A549 (cell line): ENCODE measurements at places on chromosomes 5 and 9.

GRCh38 chr5:133114166-133114932 lies 62.5 kb downstream of the HSPA4 start:
- no peak for DNase-seq

DNA sequence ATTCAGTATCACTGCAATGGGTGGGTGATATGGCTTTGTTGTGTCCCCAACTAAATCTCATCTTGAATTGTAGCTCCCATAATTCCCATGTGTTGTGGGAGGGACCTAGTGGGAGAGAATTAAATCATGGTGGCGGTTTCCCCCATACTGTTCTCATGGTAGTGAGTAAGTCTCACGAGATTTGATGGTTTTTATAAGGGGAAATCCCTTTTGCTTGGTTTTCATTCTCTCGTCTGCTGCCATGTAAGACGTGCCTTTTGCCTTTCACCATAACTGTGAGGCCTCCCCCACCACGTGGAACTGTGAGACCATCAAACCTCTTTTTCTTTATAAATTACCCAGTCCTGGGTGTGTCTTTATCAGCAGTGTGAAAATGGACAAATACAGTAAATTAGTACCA lies 9.5 kb upstream of the NANS start:
- DNase-seq: no peak

DNA sequence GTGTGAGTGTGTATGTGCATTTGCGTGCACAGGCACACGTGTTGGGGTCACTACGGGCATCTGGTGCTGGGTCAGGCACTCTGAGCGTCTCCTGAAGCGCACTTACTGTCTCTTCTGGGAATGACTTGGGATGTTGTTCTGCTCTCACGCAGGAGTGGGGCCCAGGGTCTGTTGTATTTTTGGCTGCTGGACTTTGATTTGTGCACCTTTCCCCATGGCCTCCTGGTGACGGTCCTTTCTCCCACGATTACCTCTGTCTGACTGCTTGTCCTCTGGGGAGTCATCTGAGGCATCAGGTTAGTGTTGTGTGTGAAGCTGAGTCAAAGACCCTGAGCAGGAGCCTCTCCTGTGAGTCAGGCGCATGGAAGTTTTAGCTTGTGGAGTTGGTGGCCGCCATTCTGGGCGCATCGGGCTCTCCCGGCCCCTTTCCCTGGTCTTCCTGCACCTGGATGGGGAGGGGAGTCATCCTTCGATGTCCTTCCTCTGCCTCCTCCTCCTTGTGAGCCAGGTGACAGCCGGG lies 62.1 kb downstream of the RXRA start:
- no peak for DNase-seq

DNA sequence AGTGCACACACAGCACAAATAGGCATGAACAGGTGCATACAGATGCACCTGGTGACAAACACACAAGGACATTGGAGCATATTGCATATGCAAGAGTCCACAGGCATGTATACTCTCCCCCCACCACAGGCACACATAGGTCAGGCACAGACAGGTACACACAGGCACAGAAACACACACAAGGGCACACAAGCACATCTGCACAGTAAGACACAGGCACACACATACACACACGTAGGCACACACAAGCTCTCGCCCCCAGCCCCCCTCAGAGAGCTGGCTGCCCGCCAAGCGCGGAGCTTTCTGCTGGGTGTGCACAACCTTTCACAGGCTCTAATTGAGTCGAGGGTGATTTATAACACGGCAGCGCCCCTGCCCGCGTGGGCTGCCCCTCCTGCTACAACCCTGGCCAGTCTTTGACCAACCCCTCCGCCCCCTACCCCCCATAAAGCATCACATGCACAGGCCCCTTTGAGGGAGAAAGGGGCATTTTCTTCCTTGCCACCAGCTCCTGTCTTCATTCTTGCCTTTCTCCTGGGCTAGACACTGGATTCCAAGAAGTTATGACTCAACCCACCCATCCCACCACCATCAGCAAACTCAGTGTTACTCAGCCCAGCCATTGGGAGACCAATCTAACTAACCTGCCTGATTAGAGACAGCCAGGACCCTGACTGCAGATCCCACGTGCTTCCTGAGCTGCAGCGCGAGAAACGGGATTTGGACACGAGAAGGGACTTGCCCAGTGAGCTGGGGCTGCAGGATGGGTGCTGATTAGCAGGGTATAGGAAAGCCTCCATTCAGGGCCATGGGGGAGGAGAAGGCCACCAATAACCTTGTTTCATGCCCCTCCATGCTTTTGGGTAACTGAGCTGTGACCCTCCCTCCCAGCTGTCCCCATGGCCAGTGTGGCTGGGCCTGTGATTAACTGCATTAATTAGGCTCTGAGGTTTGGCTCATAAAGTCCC lies 42.8 kb upstream of the PSD2 start:
- no peak for DNase-seq

- DNase-seq: no peak
These were observed 32.2 kb downstream of the ZNF131 start for GRCh38 chr5:43152946-43153345.

DNA sequence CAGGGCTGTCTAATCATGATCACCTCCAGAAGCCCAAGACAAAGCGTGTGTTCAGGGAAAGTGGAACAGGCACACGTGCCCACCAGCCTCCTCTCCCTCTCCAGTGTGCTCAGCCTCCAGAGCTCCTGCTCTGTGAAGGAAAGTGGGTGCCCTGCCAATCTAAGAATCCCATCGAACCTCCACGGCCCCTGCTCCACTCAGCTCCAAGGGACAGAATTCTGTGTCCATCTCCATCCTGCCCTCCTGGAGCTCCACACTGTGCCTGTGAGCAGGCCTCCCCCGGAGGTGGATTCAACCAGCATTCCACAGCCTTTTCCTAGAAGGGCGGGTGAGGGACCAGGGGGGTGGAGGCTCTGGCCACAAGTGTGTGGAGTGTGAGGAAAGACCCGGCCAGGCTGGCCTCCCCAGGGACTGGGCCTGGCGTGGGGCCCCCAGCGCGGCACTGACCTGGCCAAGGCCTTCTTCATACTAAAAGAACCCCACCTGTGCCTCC lies 6.0 kb downstream of the EEIG1 start:
- DNase-seq: no peak

DNA sequence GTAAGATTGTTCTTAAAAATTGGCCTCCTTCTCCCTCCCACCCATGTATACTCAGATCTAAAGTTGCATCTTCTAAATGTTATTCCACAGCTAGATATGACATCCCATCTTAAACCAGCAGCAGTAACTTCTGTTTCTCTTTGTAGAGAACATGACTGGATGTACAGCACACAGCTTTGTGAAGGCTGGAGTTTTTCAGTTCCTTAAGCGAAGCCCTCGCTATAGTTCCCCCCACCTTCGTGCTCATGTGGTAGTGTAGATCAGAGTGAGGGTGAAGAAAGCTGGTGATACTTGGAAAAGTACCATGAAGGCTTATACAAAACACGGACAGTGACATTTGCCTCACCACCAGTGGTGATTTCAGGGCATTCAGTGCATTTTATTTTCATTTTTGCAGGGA lies 137.5 kb downstream of the MAT2B start:
- no peak for DNase-seq

DNA sequence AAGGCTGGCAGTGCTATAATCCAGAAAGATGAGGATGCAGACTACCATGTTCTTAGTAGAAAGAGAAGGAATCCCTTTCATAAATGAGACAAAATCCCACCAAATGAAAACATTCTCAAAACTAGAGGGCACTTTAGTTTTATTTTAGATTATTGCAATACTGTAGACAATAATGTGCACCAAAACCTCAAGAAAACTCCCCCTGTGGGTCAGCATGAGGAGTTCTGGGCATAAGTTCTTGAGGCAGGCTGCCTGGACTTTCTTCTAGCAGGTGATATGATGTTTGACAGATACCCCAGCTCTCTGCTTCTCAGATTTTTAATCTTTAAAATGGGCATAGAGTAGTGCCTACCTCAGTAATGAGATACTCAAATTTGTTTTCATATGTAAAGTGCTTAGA lies 196.3 kb upstream of the CTNND2 start:
- no peak for DNase-seq

- DNase-seq: no peak
These were observed 673.9 kb upstream of the KLF4 start for GRCh38 chr9:108163321-108164005.

- peak; percentile 40 for DNase-seq
These were observed 81.3 kb downstream of the STK10 start for GRCh38 chr5:172106511-172107356.

GRCh38 chr5:13553896-13554295 lies 390.6 kb downstream of the DNAH5 start:
- DNase-seq: peak; percentile 3

- DNase-seq: no peak
These were observed 55.3 kb upstream of the TGFBR1 start for GRCh38 chr9:99049641-99050040.

DNA sequence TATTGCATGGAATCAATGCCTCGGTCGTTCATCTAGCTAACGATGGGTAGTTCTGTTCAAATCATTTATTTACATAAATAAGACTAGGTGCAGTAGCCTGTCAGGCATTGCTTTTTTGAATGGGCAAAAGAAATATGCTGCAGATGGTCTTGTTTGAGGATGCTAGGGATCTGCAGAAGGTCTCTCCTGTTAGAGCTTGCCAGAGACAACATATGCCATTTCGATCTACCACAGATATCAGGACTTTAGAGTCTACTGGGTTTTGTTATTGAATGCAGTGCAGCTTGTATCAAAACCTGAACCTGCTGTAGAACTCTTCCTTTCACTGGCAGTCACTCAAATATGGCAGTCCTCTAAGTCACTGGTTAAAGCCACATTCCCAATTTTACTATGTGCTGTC lies 381.1 kb upstream of the CDH10 start:
- DNase-seq: no peak

- DNase-seq: no peak
These were observed 258.7 kb downstream of the TRIM32 start for GRCh38 chr9:116945817-116946216.

DNA sequence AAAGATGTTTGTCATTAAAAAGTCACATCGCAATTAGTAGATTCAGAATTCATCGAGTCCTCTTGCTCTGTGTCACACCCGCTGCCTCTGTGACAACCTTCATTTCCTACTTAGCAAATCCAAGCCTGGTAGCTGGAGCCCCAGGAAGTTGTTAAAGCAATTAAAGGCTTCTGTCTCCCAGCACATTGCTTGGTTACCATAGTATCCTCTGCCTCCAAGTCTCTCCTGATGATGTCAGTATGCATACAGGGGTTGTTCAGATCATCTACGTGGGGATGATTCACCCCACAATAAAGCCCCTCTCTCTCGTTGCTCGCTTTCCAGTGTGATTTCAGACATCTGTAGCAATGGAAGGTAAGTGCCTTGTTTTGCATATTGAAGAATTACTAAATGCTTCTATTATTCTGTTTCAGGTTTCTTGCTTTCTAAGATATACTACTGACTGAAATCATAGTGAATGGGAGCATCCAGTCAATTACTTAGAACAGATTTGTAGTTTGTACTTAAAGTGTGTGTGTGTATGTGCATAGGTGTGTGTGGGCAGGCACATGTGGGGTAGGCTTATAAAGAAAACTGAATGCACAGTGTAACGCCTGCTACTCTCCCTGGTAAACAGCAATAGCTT lies 52.9 kb downstream of the PAM start:
- DNase-seq: peak; percentile 4

DNA sequence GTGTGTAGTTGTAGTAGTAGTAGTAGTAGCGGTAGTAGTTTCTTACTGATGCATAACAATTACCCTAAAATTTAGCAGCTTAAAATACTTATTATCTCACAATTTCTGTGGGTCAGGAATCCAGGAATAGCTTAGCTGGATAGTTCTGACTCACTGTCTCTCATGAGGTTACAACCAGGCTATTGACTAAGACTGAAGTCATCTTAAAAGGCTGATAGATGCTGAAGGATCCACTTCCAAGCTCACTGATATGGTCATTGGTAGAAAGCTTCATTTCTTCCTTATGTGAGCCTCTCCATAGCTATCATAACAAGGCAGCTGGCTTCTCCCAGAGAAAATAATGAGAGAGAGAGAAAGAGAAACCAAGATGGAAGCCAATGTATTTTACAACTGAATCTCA lies 147.5 kb upstream of the FBXL17 start:
- DNase-seq: no peak

GRCh38 chr5:171771856-171772255 lies 13.8 kb upstream of the SMIM23 start:
- no peak for DNase-seq

DNA sequence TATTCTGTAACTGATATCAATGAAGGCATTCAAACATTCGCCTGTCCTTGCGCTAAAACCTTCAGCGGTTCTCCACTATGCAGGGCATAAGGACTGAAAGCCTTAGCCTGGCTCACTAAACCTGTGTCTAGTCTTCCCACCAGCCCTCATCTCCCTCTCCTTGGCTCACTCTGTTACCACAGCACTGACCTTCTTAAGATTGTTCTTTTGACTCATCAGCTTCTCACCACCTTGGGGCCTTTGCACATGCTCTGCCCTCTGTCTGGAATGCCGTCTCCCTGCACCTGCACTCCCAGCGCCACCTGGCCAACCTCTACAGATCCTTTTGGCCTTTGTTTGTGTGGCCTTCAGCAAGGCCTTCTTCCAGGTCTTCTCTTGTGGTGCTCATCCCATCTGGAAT lies 131.8 kb upstream of the IER5L start:
- DNase-seq: no peak

- DNase-seq: no peak
These were observed 567.0 kb downstream of the BNC2 start for GRCh38 chr9:16303506-16303905.

DNA sequence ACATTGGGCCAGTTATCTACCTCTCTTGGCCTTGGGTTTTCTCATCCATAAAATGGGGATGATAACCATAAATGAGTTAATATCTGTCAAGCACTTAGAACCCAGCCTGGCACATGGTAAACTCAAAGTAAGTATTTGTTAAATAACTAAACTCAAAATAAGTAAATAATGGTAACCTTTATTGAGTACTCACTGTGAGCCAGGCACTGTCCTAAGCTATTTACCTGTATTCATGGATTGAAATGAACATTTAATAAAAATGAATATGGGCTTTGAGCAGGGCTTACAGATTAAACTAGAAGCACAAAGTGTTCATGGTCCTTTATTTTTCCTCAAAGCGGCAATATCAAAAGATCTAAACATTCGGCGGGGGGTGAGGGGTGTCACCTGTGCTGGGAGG lies 16.7 kb downstream of the CORO2A start:
- no peak for DNase-seq

DNA sequence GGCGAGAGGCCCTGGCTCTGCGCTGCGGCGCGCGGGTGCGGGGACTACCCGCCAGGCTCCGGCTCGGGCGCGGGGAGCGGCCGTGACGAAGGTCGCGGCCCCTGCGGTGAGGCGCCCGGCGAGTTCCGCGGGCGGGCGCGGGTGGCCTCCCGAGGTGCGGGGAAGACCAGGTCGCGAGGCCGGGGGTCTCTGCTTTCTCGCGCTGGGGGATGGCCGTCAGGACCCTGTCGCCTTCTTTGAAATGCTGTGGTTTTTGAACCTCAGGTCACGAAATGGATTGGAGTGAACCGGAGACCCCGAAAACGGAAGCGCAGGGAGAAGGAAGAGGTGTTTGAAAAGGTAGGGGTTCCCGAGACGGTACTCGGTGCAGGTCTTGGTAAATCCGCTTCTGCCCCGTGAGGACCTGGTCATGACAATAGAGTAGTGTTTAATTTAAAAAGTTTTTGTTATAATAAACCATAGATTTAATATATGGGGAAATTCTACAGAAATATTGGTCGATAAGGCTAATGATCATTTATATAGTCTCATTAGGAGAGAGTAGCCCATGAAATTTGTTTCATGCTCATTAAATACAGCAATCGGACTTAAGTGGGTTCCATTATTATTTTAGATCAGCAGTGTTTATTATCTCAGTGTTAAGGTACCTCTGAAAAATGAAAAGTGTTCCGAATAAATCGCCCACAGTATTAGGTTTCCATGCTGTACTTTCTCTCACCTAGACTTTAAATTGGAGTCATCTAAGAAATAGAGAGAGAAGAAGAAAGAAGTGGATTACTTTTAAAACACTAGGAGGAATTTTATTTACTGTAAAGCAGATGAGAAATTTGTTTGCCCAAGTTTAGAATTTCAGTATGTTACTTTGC lies 279.0 kb downstream of the AOPEP start:
- DNase-seq: peak; percentile 68
